Stimulated activated CD4-positive, alpha-beta T cell treated with anti-CD3 and anti-CD28 coated beads, Interleukin-1b, Interleukin-23, amount 100 ng/mL, for 24 hours (primary cell): ENCODE measurements at places on chromosomes 5 and 9.

- no peak for DNase-seq
Observed at GRCh38 chr9:19030899-19031298, 2.1 kb downstream of the SAXO1 start.

- DNase-seq = no peak
Observed at GRCh38 chr5:150642991-150643710, 2.7 kb downstream of the SYNPO start.

- DNase-seq = no peak
Observed at GRCh38 chr9:128153060-128153946, 4.0 kb downstream of the LCN2 start.

DNA sequence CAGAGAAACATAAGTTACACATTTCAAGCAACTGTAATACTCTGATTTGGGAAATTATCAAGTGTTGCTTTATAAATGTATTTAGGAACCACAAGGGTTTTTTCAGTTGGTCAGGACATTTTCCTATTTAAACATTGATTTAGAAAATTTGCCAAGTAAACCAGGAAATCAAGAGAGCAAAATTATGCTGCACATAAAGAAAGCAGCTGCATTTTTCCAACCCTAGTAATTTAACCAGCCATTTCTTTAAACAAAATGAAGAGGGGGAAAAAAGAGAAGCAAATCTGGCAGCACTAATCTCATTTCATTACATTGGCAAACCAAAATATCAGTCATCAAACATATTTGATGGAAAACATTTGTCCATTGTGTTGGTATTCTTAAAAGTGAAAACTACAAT, 271.4 kb downstream of the TLE1 start:
- DNase-seq = no peak

- no peak for DNase-seq
Observed at GRCh38 chr5:136098176-136098575, 34.5 kb upstream of the SMAD5 start.
